ENCODE measurements at places on chromosomes 13 and 19.
A peak's percentile ranks its signal among the peaks of the same experiment; 100 is the strongest.

GRCh38 chr13:57633950-57634838 is 2.6 kb downstream of the PCDH17 start:
- no peak for DNase-seq

DNA sequence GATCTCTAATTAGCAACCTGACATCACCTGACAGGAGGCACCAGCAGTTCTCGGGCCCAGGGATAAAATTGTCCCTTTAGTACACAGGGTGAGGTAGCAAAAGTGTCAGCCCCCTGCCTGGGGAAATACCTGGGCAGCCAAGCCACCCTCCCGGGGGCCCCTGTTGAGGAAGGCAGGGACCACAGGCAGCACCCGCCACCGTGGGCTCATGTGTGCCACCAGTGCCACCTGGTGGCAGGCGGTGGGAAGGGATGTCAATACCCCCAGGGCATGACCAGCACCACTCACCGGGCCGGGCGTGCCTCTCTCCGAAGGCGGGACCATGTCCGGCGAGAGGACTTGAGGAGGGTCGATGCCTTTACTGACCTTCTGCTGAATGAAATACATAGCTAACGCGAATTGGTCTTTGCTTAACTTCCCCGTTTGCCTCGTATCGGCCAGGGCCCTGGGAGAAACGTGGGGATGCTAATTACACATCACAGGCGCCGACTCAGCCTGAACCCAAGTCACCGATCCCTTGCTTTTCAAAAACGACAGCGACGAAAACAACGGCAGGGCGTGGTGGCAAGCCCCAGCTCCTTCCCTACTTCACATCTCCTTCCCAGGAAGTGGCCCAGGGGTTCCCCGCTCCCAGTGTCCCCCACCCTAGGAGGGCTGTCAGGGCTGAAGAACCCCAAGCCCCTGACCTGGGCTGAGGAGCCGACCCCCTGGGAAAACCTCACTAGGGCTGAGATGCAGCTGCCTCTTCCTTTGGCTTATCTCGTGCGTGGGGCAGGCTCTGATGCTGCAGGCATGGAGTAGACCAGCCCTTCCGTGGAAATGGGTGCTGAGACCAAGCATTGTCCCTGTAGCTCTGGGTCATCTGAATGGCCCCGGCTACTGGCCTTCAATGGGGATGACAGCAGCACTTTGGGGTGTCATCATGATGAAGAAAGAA is 53.8 kb downstream of the EPS15L1 start:
- DNase-seq: peak; percentile 37

DNA sequence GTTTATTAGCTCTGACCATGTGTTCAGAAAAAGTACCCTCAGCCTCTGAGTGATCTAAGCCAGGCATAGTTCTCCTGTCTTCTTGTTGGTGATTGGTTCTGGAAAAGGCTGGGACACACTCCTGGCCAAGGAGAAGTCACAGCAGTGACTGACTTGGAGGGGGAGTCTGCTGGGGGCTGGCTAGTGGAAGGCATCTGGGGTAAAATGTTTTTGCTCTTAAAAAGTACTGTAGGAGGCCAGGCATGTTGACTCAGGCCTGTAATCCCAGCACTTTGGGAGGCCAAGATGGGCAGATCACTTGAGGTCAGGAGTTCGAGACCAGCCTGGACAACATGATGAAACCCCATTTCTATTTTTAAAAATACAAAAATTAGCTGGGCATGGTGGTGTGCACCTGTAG is 21.7 kb downstream of the FAM187B start:
- no peak for DNase-seq

DNA sequence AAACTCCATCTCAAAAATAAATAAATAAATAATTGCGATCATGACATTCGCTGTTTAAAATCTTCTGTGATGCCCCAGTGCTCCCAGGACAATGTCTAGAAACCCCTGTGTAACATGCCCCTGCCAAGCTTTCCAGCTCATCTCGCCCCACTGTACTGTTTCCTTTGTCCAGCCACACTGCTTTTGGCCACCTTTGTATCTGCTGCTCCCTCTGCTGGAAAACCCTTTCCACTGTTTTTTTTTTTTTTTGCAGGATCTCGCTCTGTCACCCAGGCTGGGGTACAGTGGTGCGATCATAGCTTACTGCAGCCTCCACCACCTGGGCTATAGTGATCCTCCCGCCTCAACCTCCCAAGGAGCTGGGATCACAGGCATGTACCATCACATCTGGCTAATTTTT is 7.5 kb downstream of the PLAUR start:
- DNase-seq: no peak

- no peak for DNase-seq
Measured at GRCh38 chr19:14890643-14891379, 4.9 kb upstream of the OR7A17 start.

- DNase-seq: no peak
Measured at GRCh38 chr19:1598777-1599459, 6.3 kb upstream of the MBD3 start.

- no peak for DNase-seq
Measured at GRCh38 chr13:25727250-25727649, 324.6 kb downstream of the SHISA2 start.

DNA sequence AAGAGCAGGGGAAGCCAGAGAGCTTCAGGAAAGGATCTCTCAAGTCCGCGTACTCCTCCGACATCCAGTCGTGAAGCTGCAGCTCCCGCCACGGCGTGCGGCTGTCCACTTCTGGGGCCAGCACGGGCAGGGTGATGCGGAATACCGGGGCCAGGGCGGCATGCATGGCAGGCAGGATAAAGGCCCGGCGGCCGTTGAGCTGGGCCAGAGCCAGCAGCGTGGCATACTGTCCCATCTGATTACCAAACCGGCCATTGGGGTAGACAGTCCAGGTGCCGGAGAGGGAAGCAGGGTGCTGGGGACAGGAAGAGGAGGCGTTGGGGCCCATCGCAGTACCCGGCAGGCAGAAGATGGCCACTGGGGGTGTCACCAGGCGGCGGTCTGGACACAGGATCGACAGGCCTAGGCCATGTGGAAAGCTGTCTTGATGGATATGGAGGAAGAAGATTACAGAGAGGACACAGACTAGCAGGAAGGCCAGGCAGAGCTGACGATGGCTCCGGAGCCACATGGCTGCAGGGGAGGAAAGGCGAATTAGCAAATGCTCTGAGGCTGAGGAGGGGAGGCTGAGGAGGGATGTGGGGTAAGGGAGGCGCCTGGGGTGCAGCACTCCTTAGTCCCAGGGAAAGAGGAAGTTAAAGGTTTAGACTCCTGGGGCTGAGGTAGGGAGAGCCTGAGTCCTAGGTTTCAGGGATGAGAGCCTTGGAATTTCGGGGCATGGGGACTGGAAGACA is 1.5 kb downstream of the FUT1 start:
- DNase-seq: no peak

DNA sequence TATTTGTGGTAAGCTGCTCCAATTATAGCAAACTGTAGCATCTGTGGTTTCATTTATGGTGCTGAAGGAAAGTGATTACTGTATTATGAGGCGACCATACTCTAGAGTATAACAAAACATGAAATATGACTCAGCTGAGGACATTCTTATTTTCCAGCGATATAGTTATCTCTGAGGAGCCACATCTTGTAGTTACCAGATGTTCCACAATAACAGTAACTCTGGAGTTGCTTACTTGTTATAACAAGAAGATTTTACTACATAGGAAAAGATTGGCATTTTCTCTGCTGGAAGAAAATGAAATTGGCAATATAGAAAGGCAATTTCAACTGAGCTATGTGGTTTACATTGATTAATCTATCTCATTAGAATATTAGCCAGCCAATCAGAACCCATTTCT is 1634.2 kb downstream of the PCDH9 start:
- no peak for DNase-seq

GRCh38 chr19:30631033-30631370 is 258.8 kb downstream of the ZNF536 start:
- no peak for DNase-seq

- no peak for DNase-seq
Measured at GRCh38 chr19:18762125-18763023, 28.7 kb downstream of the COMP start.

DNA sequence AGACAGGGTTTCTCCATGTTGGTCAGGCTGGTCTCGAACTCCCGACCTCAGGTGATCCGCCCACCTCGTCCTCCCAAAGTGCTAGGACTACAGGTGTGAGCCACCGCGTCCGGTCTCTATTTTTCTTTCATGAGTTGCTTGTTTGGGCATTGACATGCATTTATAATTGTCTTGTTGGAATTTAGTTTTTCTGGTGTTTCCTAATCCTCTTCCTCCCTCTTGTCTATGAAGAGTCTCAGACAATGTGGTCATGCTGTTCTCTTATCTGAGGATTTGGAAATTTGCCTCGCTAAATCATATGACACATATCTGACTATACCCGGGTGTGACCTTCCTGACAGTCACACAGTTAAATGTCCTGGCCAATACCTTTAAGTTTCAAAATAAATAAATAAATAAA is 7.4 kb upstream of the CEACAM18 start:
- DNase-seq: no peak

Data from stimulated activated CD8-positive, alpha-beta memory T cell treated with anti-CD3 and anti-CD28 coated beads, Interleukin-12 subunit alpha, Interleukin-12 subunit beta, amount 100 ng/mL, for 4 hours (primary cell).